ENCODE measurements at places on chromosomes 12 and 14.
A peak's percentile ranks its signal among the peaks of the same experiment; 100 is the strongest.

- no peak for DNase-seq
Measured at GRCh38 chr14:90560558-90560957, 163.7 kb downstream of the CALM1 start.

DNA sequence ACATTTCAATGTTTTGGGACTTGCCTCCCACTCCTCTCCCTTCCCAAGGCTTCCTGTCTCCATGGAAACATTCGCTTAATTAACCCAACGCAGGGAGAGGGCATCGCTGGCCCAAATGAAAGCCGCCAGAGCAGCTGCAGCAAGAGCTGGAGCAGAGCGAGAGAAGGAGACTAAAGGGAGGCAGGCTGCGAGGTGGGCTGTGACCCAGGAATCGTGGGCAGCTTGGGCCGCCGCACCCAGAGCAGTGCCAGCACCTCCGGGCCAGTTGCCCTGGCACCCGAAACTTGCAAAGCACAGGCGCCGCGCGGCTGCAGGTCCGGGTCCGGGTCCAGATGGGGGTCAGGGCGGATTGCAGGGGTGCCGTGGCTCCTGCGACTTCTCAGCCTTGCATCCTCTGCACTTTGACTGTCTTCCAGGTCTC lies 43.5 kb upstream of the PTPRQ start:
- no peak for DNase-seq

GRCh38 chr14:67942080-67942710 lies 122.6 kb downstream of the RAD51B start:
- DNase-seq, result no peak

DNA sequence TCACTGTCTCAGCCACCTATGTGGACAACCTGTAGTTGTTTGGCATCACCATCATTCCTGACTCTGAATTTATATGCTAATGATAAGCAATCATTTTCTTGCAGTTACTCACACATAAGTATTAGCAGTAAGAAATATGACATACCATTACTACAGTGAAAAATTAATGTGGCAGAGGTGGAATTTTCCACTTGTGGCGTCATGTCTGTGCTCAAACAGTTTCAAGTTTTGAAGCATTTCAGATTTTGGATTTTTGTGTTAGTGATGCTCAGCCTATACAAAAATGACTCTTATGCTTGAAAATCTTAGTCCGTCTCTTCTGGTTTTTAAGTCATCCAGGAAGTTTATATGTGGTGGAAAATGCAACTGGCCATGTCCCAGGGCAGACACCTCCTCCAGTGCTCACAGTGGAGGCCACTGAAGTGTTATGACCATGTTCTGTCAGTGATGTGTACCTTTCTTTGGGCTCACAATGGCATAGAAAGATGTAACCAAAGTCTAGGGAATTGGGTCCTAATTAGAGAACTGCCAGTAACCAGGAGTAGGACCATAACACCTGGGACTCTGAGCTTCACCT lies 220.6 kb downstream of the SYT1 start:
- no peak for DNase-seq

DNA sequence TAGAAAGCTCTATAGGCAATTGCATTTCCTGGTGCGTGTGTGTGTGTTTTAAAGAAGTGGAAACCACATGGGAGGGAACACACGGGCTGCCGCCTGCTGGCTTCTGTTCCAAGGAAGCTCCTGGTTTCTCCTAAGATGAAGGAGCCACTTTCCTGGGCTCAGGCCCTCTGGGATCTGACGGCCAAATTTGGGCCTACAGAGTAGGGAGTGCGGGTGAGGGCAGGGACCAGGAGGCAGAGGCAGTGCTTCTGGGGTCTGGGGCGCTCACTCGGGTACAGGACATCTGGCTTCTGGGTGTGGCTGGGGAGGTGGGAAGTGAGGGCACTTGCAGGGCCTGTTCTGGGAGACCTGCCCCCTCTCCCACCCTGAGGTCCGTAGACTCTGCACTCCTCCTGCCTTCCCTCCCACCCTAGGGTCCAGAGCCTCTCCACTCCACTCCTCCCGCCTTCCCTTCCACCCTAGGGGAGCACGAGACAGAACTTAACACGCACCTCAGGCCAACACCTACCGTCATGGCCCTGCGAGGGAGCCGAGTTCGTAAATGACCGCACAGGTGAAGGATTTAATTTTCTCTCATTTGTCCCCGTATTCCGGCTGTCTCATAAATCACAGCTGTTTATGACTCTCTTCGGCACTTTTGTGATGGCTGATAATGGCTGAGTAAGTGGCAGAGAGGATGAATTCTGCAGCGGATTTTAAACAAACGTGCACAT lies 127.7 kb downstream of the KIF26A start:
- DNase-seq, result no peak

DNA sequence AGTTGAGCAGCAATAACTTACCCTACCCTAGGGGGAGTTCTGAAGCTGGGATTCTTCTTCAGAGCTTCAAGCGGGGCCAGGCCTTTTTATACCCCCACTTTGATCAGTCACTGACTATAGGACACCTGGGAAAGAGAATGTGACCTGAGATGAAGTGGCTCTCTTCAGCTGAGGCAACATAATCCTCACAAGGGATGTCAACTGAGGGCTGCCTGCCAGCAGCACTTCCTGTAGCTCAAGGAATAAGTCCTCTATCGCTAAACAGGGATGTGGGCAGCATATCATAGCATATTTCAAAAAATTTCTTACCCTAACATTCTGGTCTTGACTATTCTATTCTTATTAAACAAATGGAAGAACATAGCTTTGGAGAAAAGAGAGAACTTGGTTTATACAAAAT lies 17.4 kb downstream of the LGALS3 start:
- no peak for DNase-seq

DNA sequence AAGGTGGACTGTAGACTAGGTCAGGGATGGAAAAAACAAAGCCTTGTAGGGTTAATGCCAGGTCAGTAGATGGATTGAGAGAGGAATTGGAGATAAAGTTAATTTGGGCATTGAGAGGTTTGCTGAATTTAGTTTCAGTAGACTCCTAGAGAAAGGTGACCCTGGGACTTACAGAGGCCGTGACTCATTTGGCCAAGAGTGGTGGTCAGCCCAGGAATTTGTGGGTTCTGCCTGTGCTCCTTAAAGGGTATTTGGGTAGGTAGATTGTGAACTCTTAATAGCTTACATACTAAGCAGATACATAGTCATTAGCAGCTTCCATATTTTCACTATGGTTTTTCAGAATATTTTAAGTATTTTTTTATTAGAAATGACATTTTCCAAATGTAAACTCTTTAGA lies 21.8 kb downstream of the PLEKHA5 start:
- no peak for DNase-seq

DNA sequence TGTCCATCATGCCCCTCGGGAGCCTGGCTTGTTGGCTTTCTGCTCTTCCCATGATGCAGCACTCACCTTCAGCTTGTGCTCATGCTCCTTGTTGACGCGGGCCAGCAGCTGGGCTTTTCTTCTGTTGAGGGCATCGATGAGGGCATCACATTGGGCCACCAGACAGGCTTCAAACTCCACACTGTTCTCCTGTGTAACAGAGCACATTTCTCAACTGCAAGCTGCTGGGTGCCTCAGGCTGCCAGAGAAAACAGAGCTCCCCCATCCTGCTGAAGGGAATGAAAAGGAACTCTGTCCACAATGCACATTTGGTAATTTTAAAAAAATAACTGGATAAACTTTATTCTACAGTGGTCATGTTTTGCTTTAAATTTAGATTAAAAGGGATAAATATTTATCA lies 72.1 kb downstream of the TRIM9 start:
- DNase-seq, result no peak

DNA sequence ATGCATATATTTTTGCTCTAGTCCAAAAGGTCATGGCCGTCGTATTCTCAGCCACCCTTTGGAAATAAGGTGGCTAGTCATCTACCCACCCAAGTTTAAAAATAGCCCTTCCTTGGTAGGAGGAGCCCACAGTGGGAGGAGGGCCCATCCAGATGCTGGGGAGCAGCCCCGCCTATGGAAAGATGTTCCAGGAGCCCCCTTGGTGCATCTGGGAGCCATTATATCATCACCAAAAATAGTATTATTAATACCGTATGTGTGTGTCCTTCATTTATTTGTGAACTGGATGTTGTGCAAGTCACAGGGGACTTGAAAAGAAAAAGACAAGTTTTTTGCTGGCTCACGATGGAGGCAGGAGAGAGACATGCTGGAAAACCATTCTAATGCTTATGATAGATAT lies 34.0 kb downstream of the EMP1 start:
- no peak for DNase-seq

- no peak for DNase-seq
Measured at GRCh38 chr12:49909826-49910225, 6.1 kb upstream of the FAIM2 start.

DNA sequence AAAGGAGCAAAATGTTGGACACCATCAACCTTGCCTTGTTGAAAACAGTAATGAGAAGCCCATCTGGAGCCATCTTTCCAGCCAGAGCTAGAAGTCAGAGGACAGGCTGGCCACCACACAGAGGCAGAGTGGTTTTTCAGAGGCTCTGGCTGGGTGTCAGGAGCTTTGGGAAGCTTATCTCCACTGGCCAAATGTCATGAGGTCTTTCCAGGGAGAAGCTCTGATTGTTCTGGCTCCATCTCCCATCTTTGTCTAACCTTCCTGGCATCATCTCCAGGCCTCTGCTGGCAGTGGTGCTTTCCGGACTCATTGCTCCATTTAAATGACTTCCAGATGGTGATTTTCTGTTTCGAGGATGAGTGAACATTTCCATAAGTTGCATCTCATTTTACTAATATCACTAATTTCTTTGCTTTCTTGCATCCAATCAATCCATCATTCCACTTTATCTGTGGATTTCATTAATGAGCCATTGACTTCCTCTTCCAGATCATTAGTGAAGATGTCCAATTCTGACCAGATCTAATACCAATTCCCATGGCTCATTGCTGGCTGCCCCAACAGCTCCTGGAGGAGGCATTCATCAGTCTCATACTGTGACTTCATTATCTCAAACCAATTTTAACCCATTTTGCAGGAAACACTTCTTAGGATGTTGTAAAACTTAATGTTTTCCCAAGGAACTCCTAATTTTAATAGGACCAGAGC lies 35.3 kb upstream of the TMTC1 start:
- no peak for DNase-seq

- peak; percentile 73 for DNase-seq
Measured at GRCh38 chr14:88554457-88555286, at the start of gene PTPN21. PTPN21 (minus strand) TSS chr14:88555007; CDS start chr14:88550417, 4,590 bp downstream.

- no peak for DNase-seq
Measured at GRCh38 chr14:37584211-37585100, 10.6 kb downstream of the FOXA1 start.

DNA sequence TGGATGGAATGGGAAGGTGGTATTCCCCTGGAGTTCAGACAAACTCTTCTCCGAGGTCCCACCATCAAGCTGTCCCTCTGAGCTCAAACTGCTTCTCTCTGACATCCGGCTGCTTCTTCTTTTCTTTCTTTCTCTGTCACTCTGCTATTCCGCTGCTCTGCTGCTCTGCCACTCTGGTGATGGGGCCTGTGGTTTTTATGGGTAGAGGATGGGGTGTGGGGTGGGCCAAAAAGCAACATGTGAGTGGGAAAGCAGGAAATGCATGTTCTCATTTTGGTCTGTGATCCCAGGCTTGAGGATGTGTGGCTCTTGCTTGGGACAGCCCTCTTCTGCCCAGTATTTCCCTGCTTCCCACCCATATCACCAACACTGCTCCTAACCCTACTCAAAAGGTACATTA lies 30.6 kb downstream of the CLECL1 start:
- no peak for DNase-seq

DNA sequence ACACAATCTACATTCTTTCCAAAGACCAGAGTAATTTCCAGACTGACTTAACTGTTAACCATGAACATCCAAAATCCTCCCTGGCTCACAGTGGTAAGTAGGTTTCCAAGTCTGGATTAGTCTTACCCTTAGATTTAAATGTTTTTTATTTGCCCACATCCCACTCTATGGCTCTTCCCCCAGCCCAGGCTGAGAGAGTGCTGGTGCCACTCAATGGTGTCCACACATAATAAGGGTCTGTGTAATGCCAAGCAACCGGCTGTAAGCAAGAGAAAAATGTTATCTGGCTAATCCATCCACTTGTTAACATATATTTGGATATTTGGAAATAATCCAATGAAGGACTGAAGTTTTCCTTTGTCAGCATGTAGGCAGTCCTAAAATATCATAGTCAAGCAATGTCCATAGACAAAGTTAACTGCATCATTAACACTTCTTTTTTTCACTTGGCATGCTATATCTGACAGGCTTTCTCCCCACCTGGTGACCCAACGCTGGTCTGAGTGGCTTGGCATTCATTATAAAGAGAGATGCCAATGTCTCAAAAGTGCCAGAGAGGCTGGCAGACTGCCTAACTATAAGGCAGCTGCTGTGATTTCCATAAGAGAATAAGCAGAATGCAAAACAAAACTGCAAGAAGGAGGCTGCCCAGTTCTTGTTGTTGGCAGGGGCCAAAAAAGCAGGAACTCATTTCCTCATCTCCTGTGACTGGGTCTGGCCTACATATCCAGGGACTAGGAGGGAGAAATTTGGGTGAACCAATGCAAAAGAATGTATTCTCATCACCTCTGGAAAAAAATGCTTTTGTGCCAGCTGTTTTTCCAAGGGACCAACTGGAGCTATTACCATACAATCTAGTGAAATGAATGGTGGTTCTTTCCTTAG lies 13.9 kb upstream of the HOXC13 start:
- DNase-seq, result no peak

GRCh38 chr12:102503831-102504230 lies 23.5 kb upstream of the IGF1 start:
- DNase-seq, result no peak

DNA sequence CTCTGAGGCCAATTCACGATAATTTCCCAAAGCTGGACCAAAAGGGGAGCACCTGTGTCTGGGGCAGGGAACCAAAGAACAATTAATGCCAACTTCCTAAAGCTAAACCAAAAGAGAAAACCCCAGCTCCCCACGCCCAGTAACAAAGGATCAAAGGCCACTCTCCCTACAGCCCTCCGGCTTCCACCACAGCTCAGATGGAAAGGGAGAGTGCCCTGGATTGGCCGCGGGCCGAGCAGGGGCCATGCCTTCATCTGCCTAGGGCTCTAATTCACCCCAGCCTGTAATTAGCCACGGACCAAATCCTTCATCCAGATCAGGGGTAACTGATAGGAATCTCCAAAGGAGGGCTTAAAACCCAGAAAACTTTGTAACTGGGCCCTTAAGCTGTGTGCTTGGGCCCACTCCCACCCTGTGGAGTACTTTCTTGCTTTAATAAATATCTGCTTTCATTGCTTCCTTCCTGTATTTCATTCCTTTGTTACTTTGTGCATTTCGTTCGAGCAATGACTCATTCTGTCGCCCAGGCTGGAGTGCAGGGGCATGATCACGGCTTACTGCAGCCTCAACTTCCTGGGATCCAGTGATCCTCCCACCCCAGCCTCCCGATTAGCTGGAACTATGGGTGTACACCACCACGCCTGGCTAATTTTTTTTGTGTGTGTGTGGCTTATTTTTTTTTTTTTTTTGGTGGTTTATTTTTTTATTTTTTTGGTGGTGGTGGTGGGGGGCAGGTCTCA lies 65.5 kb upstream of the PPP4R3A start:
- no peak for DNase-seq

GRCh38 chr12:71945883-71946282 lies 7.2 kb downstream of the TPH2 start:
- no peak for DNase-seq

DNA sequence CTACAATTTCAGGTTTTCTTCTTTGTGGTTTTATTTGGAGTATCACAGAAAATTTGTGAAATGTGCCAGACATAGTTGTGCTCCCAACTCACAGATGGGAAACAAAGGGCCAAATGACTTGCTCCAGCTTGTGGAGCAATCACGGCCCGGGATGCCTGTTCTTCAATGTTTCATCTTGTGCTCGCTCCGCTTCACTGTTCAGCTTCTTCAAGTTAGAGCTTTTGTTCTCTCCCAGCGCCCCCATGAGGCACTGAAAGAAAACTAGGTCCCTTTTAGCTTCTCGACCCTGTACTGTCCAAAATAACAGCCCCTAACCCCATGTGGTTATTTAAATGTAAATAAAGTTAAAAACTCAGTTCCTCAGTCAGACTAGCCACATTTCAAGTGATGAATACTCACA lies 187.9 kb upstream of the STXBP6 start:
- peak; percentile 24 for DNase-seq

Data from HEK293T (cell line).